Right renal cortex interstitium (tissue), 3 donors: ENCODE measurements at places on chromosomes 13 and 19. TPM values are rescaled to one million over a fixed set of nuclear protein-coding genes. Genes with fewer than 3 reads are reported as not detected.

DNA sequence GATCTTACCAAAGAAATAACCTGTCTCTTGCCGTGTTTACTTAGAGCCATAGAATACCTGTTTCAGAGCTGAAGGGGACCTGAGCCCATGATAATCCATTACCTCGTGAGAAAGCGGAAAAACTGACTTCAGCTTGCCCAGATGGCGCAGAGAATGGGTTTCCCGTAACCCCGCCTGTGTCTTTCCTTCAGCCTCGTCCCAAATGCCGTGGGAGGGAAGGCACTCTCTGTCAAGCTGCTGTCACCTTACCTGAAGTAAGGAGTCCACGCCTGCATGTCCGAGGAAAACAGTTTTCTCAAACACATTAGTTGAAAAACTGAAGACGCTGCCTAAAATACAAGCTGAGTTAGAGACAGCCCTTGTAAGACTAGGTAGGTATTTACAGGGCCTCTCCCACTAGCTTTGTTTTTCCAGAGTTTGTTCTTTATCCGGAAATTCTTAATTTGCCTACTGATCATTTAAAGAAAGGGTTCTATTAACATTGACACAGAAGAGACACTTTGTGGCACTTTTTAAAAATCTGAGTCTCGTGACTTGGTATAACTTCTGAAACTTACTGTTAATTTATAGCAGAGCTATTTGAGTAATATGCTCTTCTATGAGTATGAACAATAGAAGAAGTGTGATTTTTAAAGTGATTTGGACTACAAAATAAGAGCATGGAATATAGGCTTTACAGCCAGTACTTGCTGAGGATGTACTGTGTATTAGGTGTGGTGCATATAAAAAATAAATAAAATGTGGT is 1.3 kb upstream of the INTS6 start:
- DNase-seq, result peak; percentile 38

DNA sequence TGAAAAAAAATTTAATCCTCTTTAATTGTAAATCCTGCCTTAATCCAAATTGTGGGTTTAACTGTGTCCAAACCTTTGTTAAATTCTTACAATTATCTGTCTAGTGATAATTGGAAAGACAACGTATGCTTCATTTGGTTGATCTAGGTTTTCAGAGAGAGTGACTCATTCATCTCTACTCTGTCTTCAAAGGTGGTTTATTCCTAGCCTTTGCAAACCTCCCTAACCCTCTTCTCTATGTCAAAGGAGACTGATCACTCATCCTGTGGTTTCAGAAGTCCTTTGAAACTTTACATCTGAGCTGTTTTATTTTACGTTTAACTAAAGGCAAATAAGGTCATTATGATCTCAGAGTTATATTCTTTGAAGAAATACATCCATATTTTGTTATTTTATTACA is 8.8 kb upstream of the OXGR1 start:
- no peak for DNase-seq

Gene ERFL
- 0.06 TPM for polyA plus RNA-seq

Gene SKA3
- 13.0 TPM for polyA plus RNA-seq

Gene RAB4B
- polyA plus RNA-seq, result 7.5 TPM

DNA sequence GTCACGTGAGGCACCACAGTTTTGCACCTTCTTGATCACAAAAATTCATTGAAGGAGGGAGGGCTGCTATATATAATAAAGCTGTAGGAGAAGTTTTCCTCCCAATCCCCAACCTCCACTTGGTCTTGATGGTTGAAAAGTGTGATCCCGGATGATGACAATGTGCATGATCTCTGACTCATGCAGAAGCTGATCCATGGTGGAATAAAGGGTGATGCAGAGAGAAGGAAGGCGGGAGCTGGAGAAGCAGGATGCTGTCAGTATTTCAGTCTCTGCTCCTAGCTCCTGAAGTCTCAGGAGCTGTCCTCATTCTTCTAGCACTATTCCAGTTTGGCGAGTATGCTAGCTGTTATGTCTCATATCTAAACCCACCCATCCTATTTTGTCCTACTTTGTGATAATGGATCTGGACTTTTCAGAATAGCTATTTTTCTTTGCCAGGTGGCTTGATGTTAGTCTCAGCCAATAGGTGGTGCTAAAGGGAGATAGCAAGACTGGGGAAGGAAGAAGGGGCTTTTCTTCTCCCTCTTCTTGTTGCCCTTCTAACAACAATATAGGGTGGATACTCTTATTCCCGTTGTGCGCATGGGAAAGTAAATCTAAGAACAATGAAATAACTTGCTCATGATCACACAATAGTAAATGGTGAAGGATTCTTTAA is 65.6 kb upstream of the HTR2A start:
- DNase-seq, result no peak

Gene ZNF382
- 5.5 TPM for polyA plus RNA-seq

DNA sequence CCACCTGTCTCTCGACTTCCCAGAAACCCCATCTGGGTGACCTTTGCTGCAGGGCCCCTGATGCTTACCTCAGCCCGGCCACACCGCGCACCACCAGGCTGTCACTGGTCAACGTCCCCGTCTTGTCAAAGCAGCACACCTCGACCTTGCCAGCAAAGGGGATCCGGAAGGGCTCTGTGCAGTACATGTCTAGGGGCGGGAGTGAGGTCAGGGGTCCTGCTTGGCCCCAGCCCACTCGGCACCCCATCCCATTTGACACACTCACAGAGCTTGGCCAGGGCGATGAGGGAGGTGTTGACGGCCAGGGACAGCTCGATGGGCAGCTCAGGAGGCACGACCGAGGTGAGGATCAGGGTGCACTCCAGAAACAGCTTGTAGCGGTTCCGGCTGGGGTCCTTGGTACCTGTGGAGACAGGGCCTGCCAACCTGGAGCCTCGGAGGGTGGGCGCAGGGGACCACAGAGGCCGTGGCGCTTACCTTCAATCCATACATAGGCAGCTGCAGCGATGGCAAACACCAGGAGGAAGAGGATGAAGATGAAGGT is 8.4 kb downstream of the ATP13A1 start:
- no peak for DNase-seq

GRCh38 chr19:4815426-4816201 is 15.9 kb downstream of the TICAM1 start:
- DNase-seq, result peak; percentile 75

GRCh38 chr19:58001895-58002369 is 688 bp downstream of the ZNF606 start:
- no peak for DNase-seq

DNA sequence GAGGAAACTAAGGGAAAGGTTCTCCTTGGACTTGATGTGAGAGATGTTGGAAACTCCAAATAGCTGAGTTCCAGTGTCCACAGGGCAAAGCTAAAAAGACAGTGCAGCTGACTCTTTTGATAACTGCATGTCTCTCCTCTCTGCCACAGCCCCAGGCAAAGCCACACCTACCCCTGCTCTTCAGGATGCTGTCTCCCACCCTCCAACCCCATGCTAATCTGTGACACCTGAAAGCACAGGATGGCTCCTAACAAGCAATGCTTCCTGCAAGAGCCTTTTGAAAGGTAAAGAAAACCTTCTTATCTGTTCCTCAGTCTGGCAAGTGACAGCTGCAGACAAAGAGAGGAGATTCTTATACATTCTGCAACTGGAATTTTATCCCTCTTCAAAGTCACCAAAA is 14.5 kb downstream of the SLC46A3 start:
- DNase-seq, result no peak

DNA sequence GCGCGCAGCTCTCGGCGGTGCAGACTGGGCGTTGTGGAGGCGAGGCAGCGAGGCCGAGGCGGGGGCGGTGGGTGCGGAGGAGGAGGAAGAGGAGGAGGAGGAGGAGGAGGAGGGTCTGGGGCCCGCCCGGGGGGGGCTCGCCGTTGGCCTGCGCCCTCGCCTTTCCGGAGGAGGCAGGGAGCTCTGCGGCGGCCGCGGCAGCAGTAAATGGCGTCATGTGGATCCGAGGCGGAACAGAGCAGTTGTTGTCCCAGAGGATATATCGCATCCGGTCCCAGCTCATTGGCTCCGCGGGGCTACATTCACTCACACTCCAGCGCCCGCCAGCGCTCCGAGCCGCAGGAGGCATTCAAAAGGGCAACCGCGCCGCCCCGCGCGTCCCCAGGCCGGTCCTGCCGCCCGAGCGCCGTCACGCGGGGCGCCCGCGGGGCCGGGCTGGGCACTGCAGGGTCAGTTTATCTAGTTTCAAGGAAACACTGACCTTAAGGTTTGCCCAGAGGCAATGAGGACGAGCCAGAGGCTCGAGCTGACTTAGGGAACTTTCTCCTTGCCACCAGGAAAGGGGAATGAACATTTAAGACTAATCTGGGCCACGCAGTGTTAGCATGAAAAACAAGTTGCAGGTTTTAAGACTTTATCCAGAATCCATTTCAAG is at the start of gene SPRY2:
Gene SPRY2 (minus strand): TSS at position 26 of the 655 bp plus-strand sequence. CDS start 3,421 bp downstream, outside the sequence.
- no peak for DNase-seq

DNA sequence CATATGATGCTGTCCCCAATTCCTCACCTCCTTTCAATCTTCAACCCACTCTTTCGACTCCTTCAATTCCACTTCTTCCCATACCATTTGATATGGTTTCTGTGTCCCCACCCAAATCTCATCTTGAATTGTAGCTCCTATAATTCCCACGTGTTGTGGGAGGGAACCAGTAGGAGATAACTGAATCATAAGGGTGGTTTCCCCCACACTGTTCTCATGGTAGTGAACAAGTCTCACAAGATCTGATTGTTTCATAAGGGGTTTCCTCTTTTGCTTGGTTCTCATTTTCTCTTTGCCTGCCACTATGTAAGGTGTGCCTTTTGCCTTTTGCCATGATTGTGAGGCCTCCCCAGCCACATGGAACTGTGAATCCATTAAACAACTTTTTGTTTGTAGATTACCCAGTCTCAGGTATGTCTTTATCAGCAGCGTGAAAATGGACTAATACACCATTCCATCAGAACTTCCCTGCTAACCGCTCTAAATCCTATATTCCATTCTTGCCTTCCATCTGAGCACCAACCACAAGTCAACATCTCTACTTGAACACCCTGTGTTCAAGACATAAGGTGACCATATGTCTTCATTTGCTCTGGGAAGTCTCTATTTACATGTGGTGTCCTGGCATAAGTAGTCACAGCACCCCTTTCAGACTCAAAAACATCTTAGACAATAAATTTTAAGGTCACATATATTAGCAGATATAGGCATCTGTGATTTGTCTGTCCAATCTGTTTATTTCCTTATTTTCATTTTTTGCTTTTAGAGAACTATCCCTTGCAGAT is 122.9 kb downstream of the TSHZ3 start:
- DNase-seq, result no peak

GRCh38 chr19:23070353-23071146 is 46.3 kb upstream of the ZNF730 start:
- peak; percentile 36 for DNase-seq

Gene ENOX1
- polyA plus RNA-seq, result 11.1 TPM

DNA sequence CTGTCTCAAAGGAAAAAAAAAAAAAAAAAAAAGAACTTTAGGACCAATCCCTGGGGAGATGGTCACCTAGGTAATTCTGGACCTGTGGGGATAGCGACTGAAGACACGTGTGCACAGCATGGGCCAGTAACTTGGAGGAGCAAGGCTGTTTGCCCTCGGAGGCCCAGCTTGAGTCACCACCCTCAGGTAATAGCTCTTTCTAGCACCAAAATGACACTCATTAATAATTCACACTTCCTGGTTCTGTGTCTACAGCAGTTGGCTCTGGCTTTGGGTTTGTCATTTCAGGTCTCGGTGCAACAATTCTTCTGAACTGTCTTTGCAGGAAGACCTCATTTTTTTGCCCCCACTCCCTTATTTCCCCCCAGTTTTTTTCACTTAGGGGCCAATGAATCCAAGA is 3.9 kb upstream of the ATP11A start:
- DNase-seq, result no peak

- no peak for DNase-seq
Measured at GRCh38 chr19:34426096-34426661, 2.0 kb upstream of the UBA2 start.

GRCh38 chr13:26831336-26831908 is 70.8 kb upstream of the GPR12 start:
- DNase-seq, result no peak

Gene SPACA6
- 12.1 TPM for polyA plus RNA-seq

Gene UBL5
- polyA plus RNA-seq, result 363 TPM

DNA sequence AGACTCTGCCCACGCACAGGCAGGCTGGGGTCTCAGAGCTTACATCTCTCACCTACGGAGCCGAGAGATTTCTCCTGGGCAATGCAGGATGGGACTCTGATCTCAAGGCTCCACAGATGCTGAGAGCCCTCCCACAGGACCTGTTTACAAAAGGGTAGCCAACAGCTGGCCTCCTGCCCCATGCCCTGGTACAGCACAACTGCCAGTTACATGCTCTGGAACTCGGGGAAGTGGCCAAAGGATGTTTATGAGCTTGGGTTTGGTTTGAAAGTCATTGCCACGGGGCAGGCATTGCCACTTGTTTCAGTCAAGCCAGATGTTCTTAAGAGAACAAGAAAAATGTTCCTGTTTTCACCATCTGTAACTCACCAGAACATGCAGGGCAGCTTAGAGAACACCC is 3.5 kb downstream of the DHRS12 start:
- DNase-seq, result no peak

Gene PSG1
- polyA plus RNA-seq, result 0.78 TPM
